ENCODE measurements at places on chromosomes 12 and 14. TPM values are rescaled to one million over a fixed set of nuclear protein-coding genes. Genes with fewer than 3 reads are reported as not detected.

The TAS2R30 gene
- total RNA-seq, result 9.1 TPM

GRCh38 chr12:120737557-120738251, 12.1 kb downstream of the ACADS start:
- DNase-seq, result no peak

- DNase-seq, result peak; percentile 28
Measured at GRCh38 chr12:124651516-124652273, 84.3 kb upstream of the NCOR2 start.

GRCh38 chr12:25377469-25378177, 126.9 kb upstream of the KRAS start:
- DNase-seq, result peak; percentile 56

GRCh38 chr12:12715459-12716150, 1.6 kb upstream of the CDKN1B start:
- peak; percentile 42 for DNase-seq

DNA sequence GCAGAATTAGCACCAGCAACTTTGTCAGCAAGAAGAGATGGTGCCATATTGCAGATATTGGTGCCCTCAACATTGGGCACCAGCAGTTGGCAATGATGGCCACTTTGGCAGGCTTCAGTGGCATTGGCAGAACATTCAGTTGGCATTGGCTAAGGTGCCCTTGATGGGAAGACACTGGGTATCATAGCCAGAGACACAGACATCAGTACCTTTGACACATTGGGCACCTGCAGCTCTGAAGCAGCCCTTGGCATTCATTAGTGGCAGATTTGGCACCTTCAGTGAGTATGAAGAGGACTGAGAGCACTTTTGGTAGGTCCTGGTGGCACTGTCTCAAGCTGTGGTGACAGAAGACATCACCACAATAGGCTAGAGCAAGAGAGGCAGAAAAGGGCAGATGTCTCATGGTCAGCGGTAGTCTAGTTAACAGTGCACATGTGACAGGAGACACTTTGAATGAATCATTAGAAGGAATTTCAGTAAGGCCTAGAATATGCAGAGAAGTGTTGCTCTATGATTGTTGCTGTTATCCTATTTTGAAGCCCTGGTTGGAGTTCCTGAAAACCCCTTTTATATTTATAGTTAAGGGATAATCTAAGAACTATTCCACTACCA, 422.2 kb downstream of the APAF1 start:
- no peak for DNase-seq

DNA sequence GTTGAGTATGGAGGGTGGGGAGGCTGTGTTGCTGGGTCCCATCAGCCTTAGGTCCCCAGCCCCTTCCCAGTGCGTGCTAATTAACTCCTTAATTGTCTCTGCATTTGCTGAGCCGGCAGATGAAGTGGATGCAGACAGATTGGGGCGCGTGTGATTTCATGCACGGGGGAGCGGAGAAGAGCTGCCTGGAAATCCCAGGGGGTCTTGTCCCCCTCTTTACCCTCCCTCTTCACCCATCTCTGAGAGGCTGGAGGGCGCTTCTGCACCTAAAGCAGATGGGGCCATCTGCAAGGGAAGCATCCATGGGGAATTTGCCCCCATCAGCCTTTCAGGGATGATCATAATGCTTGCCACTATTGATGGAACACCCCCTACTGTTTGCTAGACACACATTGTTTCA, 4.4 kb upstream of the ASIC1 start:
- DNase-seq, result no peak

DNA sequence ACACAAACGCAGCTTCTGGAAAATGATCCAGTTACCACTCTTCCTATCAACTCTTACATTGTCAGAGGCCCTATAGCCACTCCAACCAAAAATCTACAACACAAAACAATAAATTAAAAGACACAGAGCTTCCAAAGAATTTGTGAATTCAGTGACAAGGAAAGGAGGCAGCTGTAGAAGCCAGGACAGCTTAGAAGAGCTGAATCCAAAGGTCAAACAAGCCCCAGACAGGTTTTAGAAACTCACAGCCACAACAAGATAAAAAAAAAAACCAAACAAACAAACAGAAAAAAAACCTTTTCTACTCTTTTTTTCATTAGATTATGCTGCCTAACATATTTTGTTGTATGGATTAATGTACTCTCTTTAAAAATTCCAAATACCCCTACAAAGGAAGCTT, 94.4 kb downstream of the KIF21A start:
- no peak for DNase-seq

DNA sequence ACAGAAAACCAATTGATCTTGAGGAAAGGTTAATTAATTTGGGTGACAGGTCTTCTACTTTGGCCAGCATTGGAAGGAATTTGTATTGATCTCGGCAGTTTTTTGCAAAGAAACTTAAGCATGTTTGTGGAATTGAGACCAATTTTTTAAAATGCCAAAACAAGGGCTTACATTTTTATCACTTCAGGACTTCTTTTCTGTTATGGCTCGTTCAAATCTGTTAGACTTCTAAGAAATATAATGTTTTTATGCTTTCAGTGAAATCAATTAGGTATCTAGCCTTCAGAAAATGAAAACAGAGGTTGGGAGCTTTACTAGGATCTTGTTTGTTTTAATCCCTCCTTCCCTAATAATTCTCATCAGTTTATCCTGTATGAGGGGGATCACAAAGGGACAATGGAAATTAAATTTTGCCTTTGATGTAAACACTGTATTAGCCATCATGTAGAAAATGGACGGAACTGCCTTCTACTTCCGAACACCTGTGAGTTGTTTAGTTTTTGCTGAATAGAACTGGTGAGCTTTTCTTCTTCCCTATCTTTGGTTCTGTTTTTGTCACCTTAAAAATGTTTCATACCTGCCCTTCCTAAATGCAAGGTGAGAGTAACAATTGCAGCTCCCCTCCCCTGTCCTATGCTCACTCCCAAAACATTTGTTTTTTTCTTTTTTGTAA, 7.8 kb downstream of the FOXA1 start:
- no peak for DNase-seq

- DNase-seq, result no peak
Measured at GRCh38 chr12:65450625-65451024, 172.1 kb downstream of the MSRB3 start.

The SAMD15 gene
- 1.3 TPM for total RNA-seq

GRCh38 chr14:78135450-78135891, 34.7 kb upstream of the NRXN3 start:
- no peak for DNase-seq

- DNase-seq, result peak; percentile 39
Measured at GRCh38 chr12:124698211-124698997, 131.0 kb upstream of the NCOR2 start.

- no peak for DNase-seq
Measured at GRCh38 chr14:96863327-96863985, 66.3 kb downstream of the VRK1 start.

GRCh38 chr14:89629383-89629782, 212.3 kb upstream of the FOXN3 start:
- DNase-seq, result peak; percentile 14

DNA sequence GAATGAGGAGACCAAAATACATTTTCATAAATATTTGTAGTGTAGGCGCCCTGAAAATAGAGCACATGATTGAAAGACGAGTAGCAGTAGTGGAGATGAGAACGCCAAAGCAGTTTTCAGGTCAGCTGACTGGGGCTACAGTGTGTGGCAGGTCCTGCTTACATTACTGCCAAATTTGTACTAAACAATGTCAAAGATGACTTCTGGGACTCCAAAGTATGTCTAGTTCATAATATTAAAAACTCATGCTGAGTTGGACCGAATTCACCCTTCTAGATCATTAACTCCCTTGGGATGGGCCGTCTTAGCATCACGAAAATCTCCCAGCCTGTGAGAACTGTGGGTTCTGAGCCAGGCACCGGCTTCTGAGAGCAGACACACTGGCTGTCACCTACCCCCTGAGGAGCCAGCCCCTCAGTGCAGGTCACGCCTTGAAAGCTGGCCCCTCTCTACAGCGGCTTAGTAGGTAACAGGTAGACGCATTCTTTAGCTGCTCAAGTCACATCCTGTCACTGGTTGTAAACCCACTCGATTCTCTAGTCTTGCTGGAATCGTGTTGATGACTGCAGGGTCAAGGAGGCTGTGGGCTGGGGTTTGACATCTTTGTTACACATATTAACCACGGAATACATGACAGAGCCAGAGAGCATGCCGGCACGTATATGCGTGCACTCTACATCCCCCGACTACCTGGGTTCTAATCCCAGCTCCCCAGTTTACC, 210.4 kb downstream of the ETV6 start:
- no peak for DNase-seq

The GPR68 gene
- 0.86 TPM for total RNA-seq

DNA sequence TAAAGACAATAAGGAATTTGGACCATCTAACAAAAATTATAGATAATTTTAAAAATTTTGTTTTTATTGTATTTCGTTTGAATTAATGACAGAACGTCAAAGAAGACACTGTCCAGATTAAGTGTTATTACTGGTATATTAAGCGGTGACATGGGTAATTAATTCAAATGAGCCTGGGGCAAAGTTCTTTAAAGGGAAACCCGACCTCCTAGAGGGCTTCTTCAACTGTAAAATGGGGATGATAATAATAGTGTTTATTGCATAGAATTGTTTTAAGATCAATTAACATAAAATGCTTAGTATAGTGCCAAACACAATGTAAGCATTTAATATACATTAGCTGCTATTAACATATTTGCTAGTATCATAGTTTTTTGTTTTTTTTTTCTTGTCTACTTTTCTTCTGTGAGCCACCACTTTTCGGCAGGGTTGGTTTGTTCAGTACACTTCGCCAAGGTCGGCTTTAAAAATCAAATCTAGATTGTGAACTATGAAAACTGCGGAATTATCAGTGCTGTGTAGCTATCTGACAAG, 514 bp upstream of the LARP4 start:
- DNase-seq, result no peak

DNA sequence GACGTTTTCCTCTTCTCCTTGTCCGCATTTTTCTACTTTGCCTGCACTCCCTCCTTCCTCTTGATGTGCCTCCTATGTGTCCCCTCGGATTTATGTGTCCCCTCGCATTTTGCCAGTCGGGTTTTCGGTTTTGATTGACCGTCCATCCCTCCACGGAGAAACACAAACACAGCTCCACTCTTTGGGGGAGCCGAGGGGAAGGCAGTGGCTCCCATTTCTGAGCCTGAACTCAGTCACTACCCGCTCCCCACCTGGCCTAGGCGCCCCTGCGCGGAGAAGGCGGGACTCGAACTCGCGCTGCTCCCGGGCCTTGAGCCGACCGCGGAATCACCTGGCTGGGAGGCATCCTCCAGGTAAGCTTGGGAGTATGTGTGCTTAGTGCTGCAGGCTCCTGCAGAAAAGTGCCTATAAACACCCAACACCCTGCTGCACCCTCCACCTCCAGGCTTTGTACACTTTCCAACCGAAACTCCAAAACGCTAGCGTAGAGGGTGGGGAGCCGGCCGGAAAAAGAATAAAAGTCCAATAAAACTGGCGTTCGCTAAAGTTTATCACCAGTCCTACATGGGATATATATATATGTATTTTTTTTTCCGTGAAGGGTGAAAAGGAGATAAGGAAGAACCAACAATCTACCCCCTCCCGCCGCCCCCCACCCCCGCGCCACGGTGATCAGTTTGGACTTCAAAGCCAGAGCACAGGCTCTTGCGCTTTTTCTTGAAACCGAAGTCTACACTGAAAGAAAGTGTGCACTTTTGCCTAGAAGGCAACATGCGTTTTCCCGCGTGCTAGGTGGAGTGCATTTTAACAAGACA, 3.3 kb upstream of the CCND2 start:
- DNase-seq, result no peak

DNA sequence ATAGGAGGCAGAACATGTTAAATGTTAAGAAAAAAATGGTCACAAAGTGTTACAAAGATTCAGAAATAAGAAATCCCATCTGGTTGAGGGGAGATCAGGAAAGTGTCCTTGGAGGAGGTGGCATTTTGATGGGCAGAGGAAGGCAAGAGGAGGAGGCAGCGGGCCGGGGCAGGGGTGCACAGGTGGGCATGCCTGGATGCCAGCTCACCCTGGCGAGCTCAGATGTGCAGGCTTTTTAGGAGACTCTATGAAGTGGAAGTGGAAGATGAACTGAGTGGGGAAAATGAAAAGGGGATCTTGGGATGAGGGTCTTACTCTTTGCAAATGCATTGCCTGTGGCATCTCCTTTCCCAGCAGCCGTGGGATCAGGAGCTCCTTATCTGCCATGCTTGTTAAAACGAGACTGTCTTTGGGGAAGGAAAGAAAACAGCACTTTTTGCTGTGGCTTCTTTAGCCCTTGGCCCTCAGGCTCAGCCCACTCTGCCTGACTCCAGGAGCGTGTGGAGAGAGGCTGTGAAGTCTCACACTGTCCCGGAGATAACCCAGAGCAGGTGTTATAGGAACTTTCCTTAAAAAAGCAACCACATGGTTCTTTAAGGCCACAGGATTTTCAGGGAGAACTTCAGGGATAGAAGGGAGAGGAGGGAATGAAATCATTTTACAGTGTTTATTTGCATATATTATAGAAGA, 62.6 kb downstream of the ELK3 start:
- DNase-seq, result no peak

DNA sequence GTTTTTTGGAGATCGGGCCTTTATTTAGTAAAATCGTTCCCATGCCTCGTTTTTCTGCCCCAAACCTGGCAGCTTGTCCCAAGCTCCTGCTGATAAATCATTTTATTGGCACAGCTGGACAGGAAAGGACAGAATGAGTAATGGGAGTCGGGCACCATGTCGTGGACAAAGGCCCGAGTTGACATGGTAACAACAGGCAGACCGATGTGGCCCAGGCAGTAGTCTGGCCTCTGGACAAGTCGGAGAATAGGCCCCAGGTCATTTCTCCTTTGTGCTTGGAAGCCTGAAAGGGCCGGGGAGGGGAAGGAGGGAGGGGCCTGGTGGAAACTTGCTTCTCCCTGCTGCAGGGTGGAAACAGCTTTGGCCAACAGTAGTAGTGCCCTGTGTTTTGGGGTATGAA, 234.9 kb downstream of the SUDS3 start:
- no peak for DNase-seq

DNA sequence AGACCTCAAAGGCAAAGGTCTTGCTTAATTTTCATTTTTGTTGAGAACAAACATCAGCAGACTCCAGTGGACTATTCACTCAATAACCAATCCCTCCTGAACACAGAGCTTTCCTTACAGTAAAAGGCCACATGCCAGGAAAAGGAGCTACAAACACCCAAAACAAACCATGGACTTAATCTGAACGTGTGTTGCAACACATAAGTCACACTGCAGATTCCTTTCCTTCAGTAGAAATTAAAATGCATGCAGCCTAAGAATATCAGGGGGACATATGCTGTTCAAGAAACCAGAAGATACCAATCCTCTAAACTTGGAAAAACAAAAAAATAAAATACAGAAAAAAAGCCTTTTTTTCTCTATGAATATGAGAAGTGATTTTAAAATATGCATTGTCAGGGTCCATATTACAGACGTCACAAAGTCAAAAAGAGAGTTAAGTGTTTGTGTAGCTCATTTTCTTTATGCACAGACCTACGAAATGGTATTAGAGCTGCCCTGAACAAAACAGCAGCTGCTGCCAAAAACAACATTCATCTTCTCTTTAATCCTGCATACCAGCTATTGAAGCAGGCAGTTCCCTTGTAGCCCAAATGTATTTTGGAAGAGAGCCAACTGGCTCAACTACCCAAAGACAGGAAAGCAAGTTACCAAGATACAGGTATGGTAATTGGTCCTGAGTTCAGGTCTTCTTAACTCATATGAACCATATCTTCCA, 26.2 kb downstream of the KITLG start:
- peak; percentile 96 for DNase-seq

All from fibroblast of villous mesenchyme (primary cell).